ENCODE measurements at places on chromosomes 3 and 15.

GRCh38 chr3:13301286-13301987 lies 118.7 kb downstream of the NUP210 start:
- H3K36me3 ChIP-seq = no peaks in the 10 kb centered on the region
- H3K4me3 ChIP-seq = no peak overlapping the region
- no peaks in the 10 kb centered on the region for H3K27me3 ChIP-seq

DNA sequence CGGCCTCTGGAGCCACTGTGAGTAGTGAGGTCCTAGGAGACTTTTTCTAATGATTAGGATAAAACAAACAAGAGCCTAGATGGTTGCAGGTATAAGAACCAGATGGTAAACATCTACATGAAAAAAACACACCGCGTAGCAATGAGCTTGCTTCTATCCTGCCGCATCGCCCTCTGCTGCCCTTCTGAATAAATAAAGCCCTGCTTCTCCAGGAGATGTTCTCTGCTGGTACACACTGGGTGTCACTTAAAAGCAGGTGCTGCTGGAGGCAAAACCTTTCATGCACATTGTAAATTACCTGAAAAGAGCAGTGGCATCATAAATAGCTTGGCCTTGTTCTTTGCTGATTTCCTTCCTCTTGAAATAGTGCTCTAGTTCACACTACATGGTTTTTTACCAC lies 164.4 kb upstream of the TOPAZ1 start:
- H3K4me3 ChIP-seq = no peak overlapping the region
- H3K27me3 ChIP-seq = no peaks in the 10 kb centered on the region
- H3K27ac ChIP-seq = no peak overlapping the region
- DNase-seq = no peak

- H3K4me3 ChIP-seq = no peak overlapping the region
- no peaks in the 10 kb centered on the region for H3K27me3 ChIP-seq
- H3K27ac ChIP-seq = no peak overlapping the region
- peaks cover 22% of the 10 kb centered on the region for H3K36me3 ChIP-seq
Measured at GRCh38 chr3:170278627-170279026, 56.4 kb downstream of the PRKCI start.

- H3K4me3 ChIP-seq = no peak overlapping the region
- no peaks in the 10 kb centered on the region for H3K4me1 ChIP-seq
- DNase-seq = no peak
- H3K36me3 ChIP-seq = peaks cover 4% of the 10 kb centered on the region
- H3K27ac ChIP-seq = no peak overlapping the region
Measured at GRCh38 chr3:70647094-70647493, 334.7 kb upstream of the MDFIC2 start.

GRCh38 chr15:34793071-34793470 lies 2.3 kb downstream of the ACTC1 start:
- no peak overlapping the region for H3K27ac ChIP-seq
- no peak for DNase-seq
- no peaks in the 10 kb centered on the region for H3K36me3 ChIP-seq

DNA sequence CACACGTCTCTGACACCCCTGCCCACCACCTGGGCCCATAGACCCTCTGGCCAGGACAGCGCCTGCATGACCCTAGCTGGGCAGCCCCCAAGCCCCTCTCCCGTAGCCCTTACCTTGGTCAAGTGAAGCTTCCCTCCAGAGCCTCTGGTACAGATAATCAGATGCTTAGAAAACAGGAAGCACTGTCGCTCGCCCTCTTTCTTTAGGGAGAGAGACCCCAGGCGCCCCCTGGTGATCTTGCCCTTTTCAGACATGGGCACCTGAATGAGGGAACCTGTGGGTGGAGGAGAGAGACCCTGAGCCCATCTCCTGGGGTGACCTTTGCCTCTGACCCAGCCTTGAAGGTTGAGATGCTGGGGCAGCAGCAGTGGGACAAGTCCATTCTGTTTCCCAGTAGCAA lies 65.4 kb downstream of the RASGRF1 start:
- no peak for DNase-seq
- peaks cover 15% of the 10 kb centered on the region for H3K27me3 ChIP-seq
- H3K27ac ChIP-seq = no peak overlapping the region
- H3K36me3 ChIP-seq = no peaks in the 10 kb centered on the region

DNA sequence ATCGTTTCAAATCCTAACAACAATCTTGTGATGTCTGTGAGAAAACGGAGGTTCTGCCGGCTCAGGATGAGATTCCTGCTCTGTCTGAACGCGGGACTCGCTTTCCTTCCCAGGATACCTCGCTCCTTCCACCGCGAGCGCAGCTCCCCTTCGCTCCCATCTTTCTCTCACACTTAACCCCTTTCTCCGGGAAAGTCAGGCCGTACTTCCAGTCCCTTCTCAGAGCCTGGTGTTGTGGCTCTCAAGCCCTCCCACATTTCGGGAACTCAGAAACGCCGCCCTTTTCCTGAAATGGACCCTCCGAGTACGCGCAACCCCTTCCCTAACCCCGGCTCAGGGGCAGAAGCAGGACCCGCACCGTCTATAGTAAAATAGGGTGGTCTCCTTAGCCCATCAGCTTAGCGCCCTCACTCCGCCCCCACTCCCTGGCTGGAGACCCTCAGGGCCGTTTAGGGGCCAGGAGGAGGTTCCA lies 378 bp upstream of the FEM1B start:
- peak overlapping the region; percentile 96 for H3K4me3 ChIP-seq
- H3K4me1 ChIP-seq = peaks cover 35% of the 10 kb centered on the region
- H3K27ac ChIP-seq = peak overlapping the region; percentile 97
- no peaks in the 10 kb centered on the region for H3K27me3 ChIP-seq
- H3K36me3 ChIP-seq = peaks cover 12% of the 10 kb centered on the region

GRCh38 chr3:150759319-150759718 lies 3.6 kb downstream of the SIAH2 start:
- no peak for DNase-seq
- H3K4me1 ChIP-seq = peaks cover 65% of the 10 kb centered on the region
- no peak overlapping the region for H3K4me3 ChIP-seq
- H3K27ac ChIP-seq = peak overlapping the region; percentile 96
- H3K27me3 ChIP-seq = no peaks in the 10 kb centered on the region
- peaks cover 8% of the 10 kb centered on the region for H3K36me3 ChIP-seq

DNA sequence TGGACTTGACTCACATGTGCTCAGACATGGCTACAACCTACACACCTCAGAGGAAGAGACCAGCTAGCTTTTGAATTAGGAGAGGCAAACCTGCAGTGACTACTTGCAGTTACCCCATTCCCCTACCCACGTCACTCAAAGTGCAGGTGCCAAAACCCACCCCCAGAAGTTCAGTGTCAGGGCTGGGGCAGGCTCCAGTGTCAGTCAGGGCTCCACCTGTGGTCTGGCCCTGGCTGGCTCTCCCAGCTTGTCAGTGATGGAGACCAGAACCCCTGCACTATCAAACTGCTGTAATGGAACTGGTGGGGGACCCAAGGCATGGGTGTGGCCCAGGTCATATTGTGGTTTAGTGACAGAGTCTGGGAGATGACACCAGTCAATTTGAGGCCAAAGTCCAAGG lies 32.6 kb upstream of the SLC41A3 start:
- H3K36me3 ChIP-seq = no peaks in the 10 kb centered on the region
- H3K4me1 ChIP-seq = no peaks in the 10 kb centered on the region
- H3K27ac ChIP-seq = no peak overlapping the region
- H3K27me3 ChIP-seq = peaks cover 11% of the 10 kb centered on the region
- no peak overlapping the region for H3K4me3 ChIP-seq

DNA sequence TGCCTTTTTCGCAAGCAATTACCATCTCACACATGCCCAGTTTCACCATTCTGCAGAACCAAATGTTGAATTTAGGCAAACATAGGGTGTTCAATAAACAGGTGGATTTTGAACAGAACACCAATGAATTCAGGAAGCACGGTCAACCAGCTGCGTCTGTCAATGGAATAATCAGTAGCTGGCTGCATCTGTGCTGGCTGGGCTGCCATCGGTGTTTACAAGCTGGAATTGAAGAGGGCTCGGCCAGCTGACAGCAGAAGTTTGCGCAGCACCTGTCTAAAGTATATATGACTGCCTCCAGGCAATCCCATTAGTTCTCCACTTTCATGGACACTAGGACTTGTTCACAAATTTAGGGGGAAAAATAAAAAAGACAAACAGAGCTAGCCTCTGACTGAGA lies 996.4 kb upstream of the CFAP20DC start:
- H3K27me3 ChIP-seq = no peaks in the 10 kb centered on the region
- H3K27ac ChIP-seq = no peak overlapping the region
- H3K4me3 ChIP-seq = no peak overlapping the region

GRCh38 chr15:79779746-79780145 lies 117.1 kb downstream of the MTHFS start:
- H3K27ac ChIP-seq = no peak overlapping the region
- DNase-seq = no peak
- H3K27me3 ChIP-seq = peaks cover 13% of the 10 kb centered on the region
- H3K36me3 ChIP-seq = peaks cover 26% of the 10 kb centered on the region
- H3K4me3 ChIP-seq = no peak overlapping the region
- H3K4me1 ChIP-seq = no peaks in the 10 kb centered on the region

DNA sequence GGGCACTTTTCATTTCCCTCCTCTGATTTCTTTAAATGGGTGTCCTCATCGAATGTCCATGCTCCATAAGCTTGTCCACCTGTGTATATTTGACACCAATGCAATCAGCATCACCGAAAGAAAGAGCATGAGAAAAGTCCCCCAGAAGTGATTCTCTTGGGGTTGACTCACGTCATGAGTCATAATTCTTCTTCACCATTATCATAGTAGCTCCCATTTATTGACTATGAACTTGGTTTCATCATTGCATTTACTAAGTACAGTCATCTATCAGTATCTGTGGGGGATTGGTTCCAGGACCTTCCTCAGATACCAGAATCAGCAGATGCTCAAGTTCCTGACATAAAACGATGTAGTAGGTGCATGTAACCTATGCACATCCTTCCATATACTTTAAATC lies 372.5 kb upstream of the CFAP20DC start:
- H3K4me1 ChIP-seq = peaks cover 23% of the 10 kb centered on the region
- no peaks in the 10 kb centered on the region for H3K27me3 ChIP-seq
- no peak overlapping the region for H3K27ac ChIP-seq
- no peaks in the 10 kb centered on the region for H3K36me3 ChIP-seq
- H3K4me3 ChIP-seq = no peak overlapping the region

DNA sequence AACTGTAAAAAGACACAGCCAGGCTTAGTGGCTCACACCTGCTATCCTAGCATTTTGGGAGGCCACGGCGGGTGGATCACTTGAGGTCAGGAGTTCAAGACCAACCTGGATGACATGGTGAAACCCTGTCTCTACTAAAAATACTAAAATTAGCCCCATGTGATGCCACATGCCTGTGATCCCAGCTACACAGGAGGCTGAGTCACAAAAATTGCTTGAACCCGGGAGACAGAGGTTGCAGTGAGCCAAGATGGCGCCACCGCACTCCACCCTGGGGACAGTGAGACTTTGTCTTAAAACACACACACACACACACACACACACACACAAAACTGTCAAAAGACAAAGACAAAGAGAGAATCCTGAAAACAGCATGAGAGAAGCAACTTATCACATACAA lies 18.0 kb downstream of the SPCS1 start:
- no peak for DNase-seq
- peaks cover 33% of the 10 kb centered on the region for H3K4me1 ChIP-seq
- H3K4me3 ChIP-seq = no peak overlapping the region
- H3K27me3 ChIP-seq = no peaks in the 10 kb centered on the region
- no peak overlapping the region for H3K27ac ChIP-seq
- peaks cover 12% of the 10 kb centered on the region for H3K36me3 ChIP-seq

DNA sequence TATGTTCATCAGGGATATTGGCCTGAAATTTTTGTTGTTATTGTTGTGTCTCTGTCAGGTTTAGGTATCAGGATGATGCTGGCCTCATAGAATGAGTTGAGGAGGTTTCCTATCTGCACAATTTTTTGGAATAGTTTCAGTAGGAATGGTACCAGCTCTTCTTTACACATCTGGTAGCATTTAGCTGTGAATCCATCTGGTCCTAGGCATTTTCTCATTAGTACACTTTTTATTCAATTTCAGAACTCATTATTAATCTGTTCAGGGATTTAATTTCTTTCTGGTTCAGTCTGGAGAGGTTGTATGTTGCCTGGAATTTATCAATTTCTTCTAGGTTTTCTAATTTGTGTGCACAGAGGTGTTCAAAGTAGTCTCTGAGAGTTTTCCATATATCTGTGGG lies 57.0 kb downstream of the STRIT1 start:
- no peak for DNase-seq
- no peaks in the 10 kb centered on the region for H3K36me3 ChIP-seq
- no peaks in the 10 kb centered on the region for H3K4me1 ChIP-seq
- no peak overlapping the region for H3K4me3 ChIP-seq

DNA sequence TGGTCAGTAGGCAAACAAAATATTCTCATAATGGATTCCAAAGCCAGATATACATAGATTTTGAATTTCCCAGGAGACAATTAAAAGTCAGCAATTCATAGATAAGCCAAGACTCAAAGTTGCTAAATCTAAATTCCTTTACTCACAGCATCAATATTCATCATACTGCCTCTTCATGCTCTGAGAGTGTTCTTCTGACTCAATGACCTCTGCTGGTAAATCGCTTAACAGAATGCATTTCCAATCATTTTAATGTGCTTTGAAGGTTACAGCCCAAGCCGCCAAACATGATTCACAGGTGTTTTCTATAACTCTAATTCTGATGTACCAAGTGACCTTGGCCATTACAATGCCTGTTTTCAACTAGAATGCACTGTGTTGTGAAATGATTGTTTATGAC lies 24.2 kb upstream of the SLC4A7 start:
- H3K27me3 ChIP-seq = no peaks in the 10 kb centered on the region
- no peak overlapping the region for H3K4me3 ChIP-seq
- no peak overlapping the region for H3K27ac ChIP-seq

- no peak for DNase-seq
- H3K36me3 ChIP-seq = no peaks in the 10 kb centered on the region
- peak overlapping the region; percentile 88 for H3K4me3 ChIP-seq
- no peak overlapping the region for H3K27ac ChIP-seq
- H3K4me1 ChIP-seq = peaks cover 17% of the 10 kb centered on the region
- H3K27me3 ChIP-seq = peaks cover 26% of the 10 kb centered on the region
Measured at GRCh38 chr15:56366211-56366610, 985 bp downstream of the TEX9 start.

DNA sequence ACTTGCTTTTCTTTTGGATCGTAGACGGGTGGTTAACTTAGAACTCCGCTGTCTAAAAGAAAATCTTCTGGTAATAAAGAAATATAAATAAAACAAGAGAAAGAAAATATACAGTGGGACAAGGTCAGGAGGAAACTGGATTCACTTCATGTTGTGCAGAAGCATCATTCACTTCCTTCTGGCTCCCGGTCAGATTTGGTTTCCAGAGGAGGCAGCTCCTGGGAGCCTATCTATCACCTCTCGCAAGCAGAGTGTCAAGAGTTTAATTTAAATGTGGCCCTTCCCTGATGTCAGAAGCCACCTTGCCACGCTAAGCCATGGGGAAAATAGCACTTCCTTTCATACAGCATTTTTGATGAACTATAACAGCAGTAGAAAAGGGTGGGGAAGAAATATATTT lies 139.1 kb downstream of the NSMCE3 start:
- H3K27me3 ChIP-seq = peaks cover 49% of the 10 kb centered on the region
- no peak overlapping the region for H3K4me3 ChIP-seq
- peaks cover 6% of the 10 kb centered on the region for H3K4me1 ChIP-seq
- H3K36me3 ChIP-seq = no peaks in the 10 kb centered on the region
- H3K27ac ChIP-seq = no peak overlapping the region

DNA sequence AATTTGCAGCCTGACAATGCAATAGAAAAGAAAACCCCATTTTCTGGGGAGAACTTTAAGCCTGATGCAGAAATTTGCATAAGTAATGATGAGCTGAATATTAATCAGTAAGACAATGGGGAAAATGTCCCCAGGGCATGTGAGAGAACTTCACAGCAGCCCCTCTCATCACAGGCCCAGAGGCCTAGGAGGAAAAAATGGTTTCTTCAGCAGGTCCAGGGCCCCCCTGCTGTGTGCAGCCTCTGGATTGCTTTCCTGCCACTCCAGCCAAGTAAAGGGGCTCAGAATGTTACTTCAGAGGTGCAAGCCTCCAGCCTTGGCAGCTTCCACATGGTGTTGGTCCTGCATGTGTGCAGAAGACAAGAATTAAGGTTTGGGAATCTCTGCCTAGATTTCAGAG lies 900.3 kb upstream of the ROBO1 start:
- H3K4me3 ChIP-seq = no peak overlapping the region
- no peaks in the 10 kb centered on the region for H3K36me3 ChIP-seq
- no peak overlapping the region for H3K27ac ChIP-seq
- no peak for DNase-seq

Measured in naive thymus-derived CD8-positive, alpha-beta T cell (primary cell).